ENCODE measurements at places on chromosomes 4 and X.

DNA sequence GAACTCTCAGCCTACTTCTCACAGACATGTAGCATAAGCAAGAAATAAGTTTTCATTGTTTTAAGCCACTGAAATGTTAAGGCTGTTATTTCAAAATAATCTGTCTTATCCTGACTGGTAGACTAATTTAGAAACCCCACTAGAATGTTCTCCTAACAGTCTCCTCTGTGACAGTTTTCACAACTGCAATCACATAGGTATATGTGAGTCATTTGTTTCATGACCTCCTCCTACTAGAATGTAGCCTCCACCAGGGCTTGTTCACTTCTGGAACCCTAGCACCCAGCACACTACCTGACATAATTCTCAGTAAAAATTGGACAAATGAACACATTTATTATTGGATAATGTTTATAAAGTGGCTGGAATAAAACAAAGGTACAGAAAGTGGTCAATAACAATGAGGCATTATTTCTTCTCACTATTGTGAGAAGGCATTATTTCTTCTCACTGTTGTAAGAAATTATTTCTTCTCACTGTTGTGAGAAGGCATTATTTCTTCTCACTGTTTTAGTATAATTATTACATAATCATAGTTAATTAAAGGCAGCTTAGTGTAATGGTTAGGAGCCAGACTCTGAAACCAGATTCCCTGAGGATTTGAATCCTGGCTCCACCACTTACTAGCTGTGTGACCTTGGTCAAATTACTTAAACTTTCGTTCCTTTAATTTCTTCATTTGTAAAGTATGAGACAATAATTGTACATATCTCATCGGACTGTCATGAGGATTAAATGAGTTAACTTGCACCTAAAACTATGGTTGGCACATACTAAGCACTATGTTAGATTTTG is 251.5 kb downstream of the RASL11B start:
- no peak for DNase-seq

- DNase-seq, result no peak
Observed at GRCh38 chr4:72768364-72768763, 199.3 kb upstream of the ADAMTS3 start.

GRCh38 chrX:110914281-110914680 is 118.7 kb upstream of the CHRDL1 start:
- no peak for DNase-seq

DNA sequence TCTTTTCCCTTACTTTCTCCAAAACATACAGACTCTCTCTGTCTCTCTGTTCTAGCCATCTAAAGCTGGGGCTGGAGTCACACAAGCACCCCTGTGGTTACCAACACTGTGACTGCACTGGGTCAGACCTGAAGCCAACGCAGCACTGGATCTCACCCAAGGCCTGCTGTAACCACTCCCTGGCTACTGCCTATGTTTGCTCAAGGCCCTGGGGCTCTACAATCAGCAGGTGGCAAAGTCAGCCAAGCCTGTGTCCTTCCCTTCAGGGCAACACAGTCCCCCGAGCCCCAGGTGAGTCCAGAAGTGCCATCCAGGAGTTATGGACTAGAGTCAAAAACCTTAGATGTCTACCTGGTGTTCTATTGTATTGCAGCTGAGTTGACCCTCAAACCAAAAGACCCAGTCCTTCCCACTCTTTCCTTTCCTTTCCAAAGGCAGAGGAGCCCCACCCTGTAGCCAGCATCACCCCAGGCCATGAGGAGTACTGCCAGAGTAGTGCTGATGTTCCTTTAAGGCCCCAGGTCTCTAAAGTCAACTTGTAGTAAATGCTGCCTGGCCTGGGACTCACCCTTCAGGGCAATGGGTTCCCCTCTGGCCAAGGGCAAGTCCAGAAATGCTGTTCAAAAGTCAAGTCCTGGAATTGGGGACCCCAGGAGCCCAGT is 58.8 kb upstream of the RAP2C start:
- DNase-seq, result no peak

Measured in stimulated activated CD4-positive, alpha-beta T cell treated with anti-CD3 and anti-CD28 coated beads, Interleukin-2, amount 100 ng/mL, for 24 hours (primary cell).